Lower lobe of right lung (tissue), 2 donors: ENCODE measurements at places on chromosomes 2 and 18. TPM values are rescaled to one million over a fixed set of nuclear protein-coding genes. Genes with fewer than 3 reads are reported as not detected.

Gene DSC3
- total RNA-seq = 0.24 TPM

Gene DYSF
- total RNA-seq = 41.2 TPM

DNA sequence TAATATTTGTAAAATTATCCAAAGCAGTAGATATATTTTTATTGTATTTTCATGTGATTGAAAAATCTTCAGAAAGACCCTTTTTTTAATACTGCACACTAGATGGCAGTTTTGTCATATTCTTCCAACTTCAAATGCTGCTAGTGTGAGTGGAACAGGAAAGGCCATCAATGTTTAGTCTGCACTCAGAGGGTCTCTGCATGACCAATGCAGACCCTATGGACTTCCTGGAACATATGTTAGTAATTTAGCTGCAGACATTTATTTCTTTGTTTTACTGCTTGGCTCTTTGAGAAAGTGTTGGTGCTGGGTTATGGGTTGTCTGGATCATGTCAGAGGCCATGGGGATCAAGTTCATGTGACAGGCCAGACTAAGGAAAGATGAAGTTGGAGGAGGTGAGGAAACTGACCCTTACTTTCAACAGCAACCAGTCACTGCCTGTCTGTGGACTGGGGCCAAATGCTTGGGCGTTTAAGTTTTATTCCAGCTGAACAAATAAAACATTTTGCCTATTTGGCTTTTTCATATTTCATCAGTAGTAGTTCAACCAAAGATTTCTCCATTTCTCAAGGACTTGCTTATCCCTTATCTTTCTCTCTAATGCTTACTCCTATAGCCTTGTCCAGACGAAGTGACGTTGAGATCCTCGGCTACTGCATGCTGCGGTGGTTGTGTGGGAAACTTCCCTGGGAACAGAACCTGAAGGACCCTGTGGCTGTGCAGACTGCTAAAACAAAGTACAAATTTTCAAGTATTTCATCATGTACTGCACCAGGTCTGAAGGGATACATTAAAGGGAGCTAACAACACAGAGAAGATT, 84.8 kb downstream of the VRK2 start:
- no peak for DNase-seq
- H3K36me3 ChIP-seq = no peaks in the 10 kb centered on the region
- H3K4me3 ChIP-seq = no peak overlapping the region
- no peak overlapping the region for H3K27ac ChIP-seq
- no peaks in the 10 kb centered on the region for H3K27me3 ChIP-seq

- no peak overlapping the region for H3K27ac ChIP-seq
- no peaks in the 10 kb centered on the region for H3K36me3 ChIP-seq
Measured at GRCh38 chr2:105406221-105406620, 7.4 kb upstream of the FHL2 start.
